Kidney capillary endothelial cell (primary cell): ENCODE measurements at places on chromosomes 12 and 14.
A peak's percentile ranks its signal among the peaks of the same experiment; 100 is the strongest.

- DNase-seq: peak; percentile 84
These were observed 48.6 kb upstream of the E2F7 start for GRCh38 chr12:77113971-77114370.

- DNase-seq: no peak
These were observed 138.6 kb downstream of the TPH2 start for GRCh38 chr12:72077111-72077820.

DNA sequence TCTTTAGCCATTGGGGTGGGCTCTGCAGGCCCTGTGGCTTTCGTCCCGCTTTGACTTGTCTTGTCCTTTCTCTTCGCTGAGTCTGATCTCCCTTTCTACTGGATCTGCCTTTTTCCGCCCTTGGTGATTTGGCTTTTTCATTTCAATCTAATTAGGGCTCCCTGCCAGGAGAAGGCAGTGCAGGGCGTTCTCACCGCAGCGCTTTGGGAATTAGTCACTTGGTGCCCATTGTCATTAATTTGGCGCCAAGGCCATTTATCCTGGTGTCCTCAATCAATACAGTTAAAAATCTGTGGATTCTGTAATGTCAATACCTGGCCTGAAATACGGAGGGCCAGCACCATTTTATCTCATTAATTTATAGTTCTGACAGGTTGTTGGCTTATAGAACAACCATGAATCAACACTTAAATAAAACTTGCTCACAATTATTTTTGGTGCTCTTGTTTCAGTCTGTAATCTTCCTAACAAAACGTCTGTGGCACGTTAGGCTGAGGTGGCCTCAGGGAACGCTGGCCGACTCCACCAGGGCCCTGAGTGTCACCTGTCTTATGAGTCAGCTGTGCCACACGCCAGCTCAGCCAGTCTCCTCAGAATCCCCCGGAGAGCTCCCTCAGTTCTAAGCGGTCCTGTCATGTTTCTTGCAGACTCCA lies 115.7 kb downstream of the BEGAIN start:
- DNase-seq: no peak

DNA sequence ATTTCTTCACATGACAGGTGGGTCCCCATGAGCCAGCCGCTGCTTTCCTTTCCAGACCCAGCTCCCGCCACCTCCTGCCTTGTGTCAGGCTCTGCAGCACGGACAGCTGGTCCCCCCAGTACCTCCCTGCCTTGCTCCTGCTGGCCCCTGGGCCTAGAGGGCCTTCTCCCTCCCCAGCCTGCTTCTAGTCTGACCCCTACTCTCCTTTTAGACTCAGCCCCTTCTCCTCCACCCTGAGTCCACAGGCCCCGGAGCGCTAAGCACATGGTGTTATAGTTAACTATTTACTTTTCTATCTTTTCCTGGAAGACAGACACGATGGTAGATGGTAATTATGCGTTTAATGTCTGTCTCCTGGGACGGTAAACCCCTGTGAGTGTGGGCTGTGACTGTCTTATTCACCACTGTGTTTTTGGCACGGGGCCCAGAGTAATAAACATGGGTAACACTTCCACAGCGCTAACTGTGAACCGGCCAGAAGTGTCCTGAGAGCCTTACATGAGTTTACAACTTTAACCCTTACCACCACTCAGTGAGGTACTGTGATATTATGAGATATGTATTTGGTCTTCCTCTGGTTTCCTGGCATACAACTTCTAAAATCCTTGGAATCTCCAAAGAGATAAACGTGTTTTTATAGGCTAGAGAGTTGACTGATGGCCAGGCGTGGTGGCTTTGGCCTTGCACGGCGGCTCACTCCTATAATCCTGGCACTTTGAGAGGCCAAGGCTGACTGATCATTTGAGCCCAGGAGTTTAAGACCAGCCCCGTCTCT lies 41.2 kb downstream of the DGLUCY start:
- DNase-seq: peak; percentile 30

- no peak for DNase-seq
These were observed 47.8 kb downstream of the BTBD7 start for GRCh38 chr14:93285044-93285443.

DNA sequence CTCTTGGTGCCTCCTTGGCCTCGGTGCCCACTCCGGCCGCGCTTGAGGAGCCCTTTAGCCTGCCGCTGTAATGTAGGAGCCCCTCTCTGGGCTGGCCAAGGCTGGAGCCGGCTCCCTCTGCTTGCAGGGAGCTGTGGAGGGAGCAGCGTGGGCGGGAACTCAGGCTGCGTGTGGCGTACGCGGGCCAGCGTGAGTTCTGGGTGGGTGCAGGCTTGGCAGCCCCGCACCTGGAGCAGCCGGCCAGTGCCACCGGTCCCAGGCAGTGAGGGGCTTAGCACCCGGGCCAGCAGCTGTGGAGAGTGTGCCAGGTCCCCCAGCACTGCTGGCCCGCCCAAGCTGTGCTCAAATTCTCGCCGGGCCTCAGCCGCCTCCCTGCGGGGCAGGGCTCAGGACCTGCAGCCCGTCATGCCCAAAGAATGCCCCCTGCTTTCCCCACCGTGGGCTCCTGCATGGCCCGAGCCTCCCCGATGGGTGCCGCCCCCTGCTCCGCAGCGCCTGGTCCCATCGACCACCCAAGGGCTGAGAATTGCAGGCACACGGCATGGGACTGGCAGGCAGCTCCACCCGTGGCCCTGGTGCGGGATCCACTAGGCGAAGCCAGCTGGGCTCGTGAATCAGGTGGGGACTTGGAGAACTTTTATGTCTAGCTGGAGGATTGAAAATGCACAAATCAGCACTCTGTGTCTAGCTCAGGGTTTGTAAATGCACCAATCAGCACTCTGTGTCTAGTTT lies 129.2 kb downstream of the PAWR start:
- DNase-seq: no peak

GRCh38 chr12:18239526-18239925 lies 21.8 kb upstream of the PIK3C2G start:
- no peak for DNase-seq

DNA sequence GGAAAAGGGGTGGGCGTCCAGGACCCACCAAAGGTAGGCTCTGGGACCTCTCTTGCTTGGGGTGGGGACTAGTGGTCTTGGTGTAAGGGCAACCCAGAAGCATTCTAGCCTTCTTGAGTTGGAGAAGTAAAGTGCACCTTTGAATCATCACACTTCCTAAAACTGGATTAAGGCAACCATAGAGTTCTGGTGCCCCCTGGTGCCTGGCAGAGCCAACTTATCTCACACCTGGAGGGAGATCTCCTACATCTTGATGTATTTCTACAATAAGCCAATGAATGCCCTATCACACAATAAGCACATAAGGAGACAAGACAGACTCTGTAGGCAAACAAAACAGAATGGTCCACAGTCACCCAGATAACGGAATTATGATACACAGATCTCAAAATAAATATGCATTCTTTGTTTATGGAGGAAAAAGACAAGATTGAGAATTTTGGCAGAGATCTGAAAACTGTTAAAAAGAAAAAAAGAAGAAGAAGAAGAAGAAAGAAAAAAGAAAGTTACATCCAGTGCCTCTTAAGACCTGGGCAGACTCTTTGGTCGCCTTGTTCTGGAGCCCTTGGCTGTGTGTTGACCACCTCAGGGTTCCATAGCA lies 95.9 kb upstream of the PPP2R5C start:
- peak; percentile 17 for DNase-seq

DNA sequence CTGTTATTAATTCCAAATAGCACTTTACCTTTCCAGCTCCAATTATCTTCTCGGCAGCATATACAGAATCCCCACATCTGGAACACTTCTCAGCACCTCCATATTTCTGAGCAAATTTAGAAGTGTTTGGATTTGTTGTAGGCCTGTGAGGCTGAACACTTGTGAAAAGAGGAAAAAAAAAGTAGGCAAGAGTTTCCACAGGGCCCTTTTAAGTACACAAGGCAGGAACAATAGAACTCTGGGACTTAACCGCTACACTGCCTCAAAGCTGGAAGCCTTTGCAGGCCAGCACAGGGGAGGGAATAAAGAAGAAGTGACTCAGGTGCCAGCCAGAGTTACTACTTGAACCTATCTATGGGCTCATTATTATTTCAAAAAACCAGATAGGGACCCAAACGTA lies 18.6 kb downstream of the CSRP2 start:
- DNase-seq: no peak

DNA sequence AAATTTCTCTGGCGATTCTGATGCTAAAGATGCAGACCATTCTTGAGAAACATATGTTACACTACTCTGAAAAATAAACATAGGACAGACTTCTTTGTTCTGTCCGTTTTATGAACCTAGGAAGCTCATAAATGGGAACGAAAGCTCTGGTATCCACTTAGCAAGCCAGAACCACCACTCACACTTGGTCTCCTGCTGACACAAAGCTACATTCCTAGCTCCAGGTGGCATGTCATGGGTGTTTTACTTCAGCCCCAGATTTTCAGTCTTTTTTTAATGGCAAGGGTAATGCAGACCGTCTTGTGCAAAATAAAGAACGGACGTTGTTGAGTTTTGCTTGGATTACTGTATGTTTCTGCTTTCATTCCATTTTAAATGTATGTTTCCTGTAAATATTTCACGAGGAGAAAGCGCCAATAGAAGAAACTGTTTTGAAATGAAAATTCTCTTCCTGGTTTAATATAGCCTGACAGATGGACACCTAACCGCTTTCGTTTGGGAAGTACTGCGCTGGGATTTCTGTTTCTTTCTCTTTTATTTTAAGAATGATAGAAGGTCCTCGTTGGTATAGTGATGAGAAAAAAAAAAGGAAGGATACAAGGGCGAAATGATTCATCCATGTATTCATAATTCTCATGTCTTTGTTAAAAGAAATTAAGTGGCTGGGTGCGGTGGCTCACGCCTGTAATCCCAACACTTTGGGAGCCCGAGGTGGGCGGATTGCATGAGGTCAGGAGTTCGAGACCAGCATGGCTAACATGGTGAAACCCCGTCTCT lies 871 bp upstream of the COQ5 start:
- DNase-seq: no peak

- DNase-seq: no peak
These were observed 411.6 kb upstream of the CCDC196 start for GRCh38 chr14:66074537-66074936.

GRCh38 chr12:56375598-56376434 lies 13.2 kb upstream of the APOF start:
- DNase-seq: no peak

DNA sequence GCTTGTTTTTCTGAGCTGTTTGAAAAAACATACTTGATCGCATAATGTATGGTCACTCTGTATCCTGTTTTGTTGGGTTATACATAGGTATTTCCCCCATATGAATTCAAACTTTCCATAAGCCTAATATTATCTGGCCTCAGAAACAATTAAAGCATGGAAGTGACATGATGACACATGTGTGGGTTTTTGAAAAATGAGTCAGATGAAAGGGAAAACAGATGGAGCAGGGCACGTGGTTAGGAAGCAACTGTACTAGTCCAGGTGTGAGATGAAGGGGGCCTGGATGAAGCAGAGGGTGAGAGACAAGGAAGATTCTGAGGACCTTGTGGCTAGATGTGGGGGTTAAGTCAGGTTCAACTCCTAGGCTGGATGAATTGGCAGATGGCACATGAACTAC lies 92.7 kb upstream of the DNM1L start:
- peak; percentile 79 for DNase-seq

GRCh38 chr12:128872303-128872702 lies 19.0 kb downstream of the GLT1D1 start:
- DNase-seq: no peak

DNA sequence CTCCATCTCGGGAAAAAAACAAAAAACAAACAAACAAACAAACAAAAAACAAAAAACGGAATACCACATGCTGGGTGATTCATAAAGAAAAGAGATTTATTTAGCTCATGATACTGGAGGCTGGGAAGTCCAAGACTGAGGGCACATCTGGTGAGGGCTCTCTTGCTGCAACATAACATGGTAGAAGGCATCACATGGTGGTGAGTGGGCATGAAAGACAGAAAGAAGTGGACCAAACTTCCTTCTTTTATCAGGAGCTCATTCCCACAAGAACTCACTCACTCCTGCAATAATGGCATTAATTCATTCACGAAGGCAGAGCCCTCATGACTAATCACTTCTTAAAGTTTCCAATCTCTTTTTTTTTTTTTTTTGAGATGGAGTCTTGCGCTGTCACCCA lies 8.0 kb upstream of the LGMN start:
- DNase-seq: no peak
